ENCODE measurements at places on chromosomes 16 and 17. TPM values are rescaled to one million over a fixed set of nuclear protein-coding genes. Genes with fewer than 3 reads are reported as not detected.

Gene SLC5A10
- not detected for total RNA-seq

Gene ATP1B2
- total RNA-seq = 0.19 TPM

- H3K27me3 ChIP-seq = no peaks in the 10 kb centered on the region
- no peak for DNase-seq
- no peaks in the 10 kb centered on the region for H3K4me1 ChIP-seq
Measured at GRCh38 chr17:65785109-65785508, 223.7 kb upstream of the AXIN2 start.

DNA sequence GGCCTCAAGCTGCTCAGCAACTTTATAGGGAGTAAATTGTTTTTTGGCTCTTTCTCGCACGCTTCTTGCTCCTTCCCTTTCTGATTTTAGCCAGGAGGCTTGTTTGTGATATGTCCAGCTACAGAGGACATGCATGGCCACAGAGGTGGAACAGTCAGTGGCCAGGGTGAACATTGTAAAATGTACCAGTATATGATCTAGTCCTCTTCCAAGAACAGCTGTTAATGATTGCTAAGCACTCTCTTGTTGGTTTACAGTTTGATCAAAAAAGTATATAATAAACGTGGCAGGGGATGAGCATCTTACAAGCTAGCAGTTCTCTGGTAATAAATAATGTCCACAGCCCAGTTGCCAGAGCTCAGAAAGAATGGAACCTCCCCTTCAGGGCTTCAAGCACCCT is 461.7 kb upstream of the DYNLRB2 start:
- DNase-seq = no peak
- H3K4me1 ChIP-seq = no peaks in the 10 kb centered on the region
- H3K27ac ChIP-seq = no peak overlapping the region
- H3K4me3 ChIP-seq = no peak overlapping the region
- no peaks in the 10 kb centered on the region for H3K27me3 ChIP-seq

DNA sequence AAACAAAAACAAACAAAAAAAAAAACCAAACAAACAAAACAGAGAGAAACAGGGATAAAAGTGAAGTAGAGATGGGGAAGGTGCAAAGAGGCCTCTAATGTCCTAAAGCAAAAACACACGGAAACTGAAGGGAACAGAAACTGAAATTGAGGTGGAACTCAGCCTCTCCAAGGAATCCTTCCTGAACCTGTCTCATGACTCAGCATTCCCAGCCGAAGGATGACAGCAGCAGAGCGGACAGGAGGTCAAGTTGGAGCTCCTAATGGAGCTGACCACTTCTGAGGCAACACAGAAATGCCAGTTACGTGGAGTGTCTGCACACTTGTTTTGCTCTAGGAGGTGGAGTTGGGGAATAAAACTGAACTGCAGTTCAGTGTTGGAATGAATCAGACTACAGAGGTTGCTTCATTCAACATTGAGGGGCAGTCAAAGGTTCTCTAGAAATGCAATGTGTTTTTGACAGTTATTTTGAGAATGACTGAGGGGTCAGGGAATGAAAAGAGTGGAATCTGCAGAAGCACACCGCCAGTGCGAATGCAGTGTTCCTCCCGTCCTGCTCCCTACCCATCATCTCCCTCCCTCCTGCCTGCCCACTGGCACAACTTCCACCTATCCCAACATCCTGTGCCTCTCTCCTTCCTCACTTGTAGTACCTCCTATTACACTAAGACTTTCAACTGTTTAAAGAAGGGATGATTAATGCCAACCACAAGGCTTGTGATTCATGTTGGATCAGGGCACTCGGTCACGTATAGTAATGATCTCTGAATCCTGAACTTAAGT is 6.3 kb downstream of the UBE2O start:
- no peak overlapping the region for H3K27ac ChIP-seq
- H3K36me3 ChIP-seq = no peaks in the 10 kb centered on the region
- no peak for DNase-seq
- H3K27me3 ChIP-seq = no peaks in the 10 kb centered on the region
- peaks cover 16% of the 10 kb centered on the region for H3K4me1 ChIP-seq
- no peak overlapping the region for H3K4me3 ChIP-seq

Gene TMEM235
- total RNA-seq = not detected

- no peak for DNase-seq
- H3K36me3 ChIP-seq = no peaks in the 10 kb centered on the region
- H3K4me3 ChIP-seq = no peak overlapping the region
- peaks cover 2% of the 10 kb centered on the region for H3K27me3 ChIP-seq
Measured at GRCh38 chr16:87583453-87584131, 18.7 kb upstream of the JPH3 start.

- DNase-seq = no peak
- no peaks in the 10 kb centered on the region for H3K36me3 ChIP-seq
- H3K27me3 ChIP-seq = no peaks in the 10 kb centered on the region
Measured at GRCh38 chr16:51881731-51882130, 665.2 kb downstream of the TOX3 start.

Gene AXIN2
- 1.3 TPM for total RNA-seq

Gene CCL3
- 381 TPM for total RNA-seq

Gene SEPHS2
- total RNA-seq = 37.6 TPM

Gene CA10
- not detected for total RNA-seq

DNA sequence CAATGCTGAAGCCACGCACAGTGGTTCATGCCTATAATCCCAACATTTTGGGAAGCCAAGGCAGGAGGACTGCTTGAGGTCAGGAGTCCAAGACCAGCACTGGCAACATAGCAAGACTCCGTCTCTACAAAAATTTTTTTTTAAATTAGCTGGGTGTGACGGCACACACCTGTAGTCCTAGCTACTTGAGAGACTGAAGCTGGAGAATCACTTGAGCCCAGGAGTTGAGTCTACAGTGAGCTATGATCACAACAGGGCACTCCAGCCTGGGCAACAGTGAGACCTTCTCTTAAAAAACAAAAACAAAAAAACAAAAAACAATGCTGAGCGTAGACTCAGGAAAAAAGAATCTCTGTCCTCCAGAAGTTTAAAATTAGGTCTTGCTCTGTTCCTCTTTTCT is 6.1 kb downstream of the GNA13 start:
- no peak overlapping the region for H3K4me3 ChIP-seq
- peaks cover 45% of the 10 kb centered on the region for H3K36me3 ChIP-seq
- H3K4me1 ChIP-seq = peaks cover 20% of the 10 kb centered on the region
- no peaks in the 10 kb centered on the region for H3K27me3 ChIP-seq
- no peak overlapping the region for H3K27ac ChIP-seq
- no peak for DNase-seq

Gene RRAD
- 4.5 TPM for total RNA-seq

DNA sequence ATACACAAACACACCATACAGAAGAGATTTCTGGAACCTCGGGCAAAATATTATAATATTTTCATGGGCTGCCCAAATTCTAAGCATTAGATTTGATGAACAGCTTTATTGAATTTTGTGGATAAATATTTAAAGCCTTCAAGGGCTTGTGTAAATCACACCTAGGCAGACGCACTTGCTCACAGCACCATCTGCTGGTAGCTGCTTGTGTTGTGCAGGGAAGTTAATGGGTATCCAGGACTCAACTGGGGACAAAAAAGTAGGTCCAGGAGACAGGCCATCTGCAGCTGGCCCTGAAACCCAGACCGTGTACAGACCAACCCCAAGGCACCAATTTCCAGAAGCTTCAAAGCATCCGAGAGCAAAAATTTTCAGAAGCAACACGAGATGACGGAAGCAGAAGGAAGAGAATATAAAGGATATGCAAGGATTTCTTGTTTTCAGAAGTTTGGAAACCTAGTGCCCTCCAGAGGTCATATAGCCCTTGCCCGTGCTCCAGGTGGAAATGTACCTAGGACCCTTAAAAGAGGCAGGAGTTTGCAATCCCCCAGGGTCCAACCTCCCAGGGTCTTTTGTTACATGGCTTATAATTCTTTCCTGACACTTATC is 140.0 kb downstream of the CHD9NB start:
- no peak for DNase-seq
- no peak overlapping the region for H3K4me3 ChIP-seq
- H3K36me3 ChIP-seq = no peaks in the 10 kb centered on the region
- H3K4me1 ChIP-seq = no peaks in the 10 kb centered on the region
- no peaks in the 10 kb centered on the region for H3K27me3 ChIP-seq

- no peaks in the 10 kb centered on the region for H3K36me3 ChIP-seq
- no peak for DNase-seq
- H3K4me1 ChIP-seq = peaks cover 18% of the 10 kb centered on the region
- H3K27ac ChIP-seq = no peak overlapping the region
- H3K27me3 ChIP-seq = no peaks in the 10 kb centered on the region
- no peak overlapping the region for H3K4me3 ChIP-seq
Measured at GRCh38 chr16:28882551-28883160, 4.4 kb downstream of the ATP2A1 start.

DNA sequence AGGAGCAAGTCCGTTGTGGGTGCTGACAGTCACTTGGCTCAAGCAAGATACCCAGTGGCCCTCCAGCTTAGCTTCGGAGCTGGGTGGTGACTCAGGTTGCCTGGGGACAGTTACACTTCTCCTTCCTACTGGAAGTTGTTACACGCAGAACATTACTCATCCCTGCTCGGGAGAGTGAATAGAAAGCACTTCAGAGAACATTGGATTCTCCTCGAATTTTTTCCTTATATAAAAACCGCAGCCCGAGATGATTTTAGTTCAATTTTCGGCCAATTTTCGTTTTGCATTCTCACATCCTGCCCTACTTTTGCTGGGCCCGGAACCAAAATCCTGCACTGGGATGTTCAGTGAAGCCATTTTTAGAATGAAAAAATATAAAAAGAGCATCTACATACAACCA is 99.7 kb downstream of the ELAC2 start:
- no peaks in the 10 kb centered on the region for H3K4me1 ChIP-seq
- no peaks in the 10 kb centered on the region for H3K27me3 ChIP-seq
- H3K27ac ChIP-seq = no peak overlapping the region
- no peak overlapping the region for H3K4me3 ChIP-seq
- DNase-seq = no peak
- H3K36me3 ChIP-seq = no peaks in the 10 kb centered on the region

Gene ZNF624
- 7.5 TPM for total RNA-seq

Gene PHF12
- 171 TPM for total RNA-seq

DNA sequence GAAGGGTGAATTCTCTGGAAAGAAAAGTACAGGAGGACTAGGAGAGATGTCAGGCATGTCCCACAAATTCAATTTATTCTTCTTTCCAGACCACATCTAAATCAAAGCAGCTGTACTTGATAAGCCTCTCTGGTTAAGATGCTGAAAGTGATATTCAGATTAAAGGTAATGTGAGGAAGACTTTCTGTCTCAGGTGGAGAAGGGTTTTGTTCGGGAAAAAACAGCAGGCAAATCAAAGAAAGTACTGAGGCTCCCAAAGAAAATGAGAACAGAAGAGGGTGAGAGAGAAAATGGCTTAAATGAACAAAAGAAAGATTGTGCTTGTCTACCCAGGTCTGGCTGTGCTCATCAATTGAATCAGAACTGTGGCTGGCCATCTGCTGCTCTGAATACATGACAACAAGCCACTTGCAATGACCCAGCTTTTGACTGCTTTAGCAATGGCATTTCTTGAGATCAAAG is 55.6 kb downstream of the MMD start:
- peaks cover 5% of the 10 kb centered on the region for H3K4me1 ChIP-seq
- H3K27ac ChIP-seq = no peak overlapping the region
- no peak overlapping the region for H3K4me3 ChIP-seq

- DNase-seq = no peak
- H3K4me3 ChIP-seq = peak overlapping the region; percentile 60
- H3K36me3 ChIP-seq = peaks cover 32% of the 10 kb centered on the region
- peak overlapping the region; percentile 85 for H3K27ac ChIP-seq
Measured at GRCh38 chr17:6756425-6757031, 682 bp downstream of the XAF1 start.

Gene PFN1
- total RNA-seq = 1,278 TPM

Gene ZNF423
- total RNA-seq = not detected
